ENCODE measurements at places on chromosomes 5 and 9.

- DNase-seq, result no peak
Measured at GRCh38 chr5:33801292-33801691, 90.5 kb downstream of the ADAMTS12 start.

GRCh38 chr9:137688261-137688660, 69.5 kb downstream of the EHMT1 start:
- no peak for DNase-seq

- DNase-seq, result peak; percentile 52
Measured at GRCh38 chr5:146447734-146448380, 724 bp downstream of the TCERG1 start.

DNA sequence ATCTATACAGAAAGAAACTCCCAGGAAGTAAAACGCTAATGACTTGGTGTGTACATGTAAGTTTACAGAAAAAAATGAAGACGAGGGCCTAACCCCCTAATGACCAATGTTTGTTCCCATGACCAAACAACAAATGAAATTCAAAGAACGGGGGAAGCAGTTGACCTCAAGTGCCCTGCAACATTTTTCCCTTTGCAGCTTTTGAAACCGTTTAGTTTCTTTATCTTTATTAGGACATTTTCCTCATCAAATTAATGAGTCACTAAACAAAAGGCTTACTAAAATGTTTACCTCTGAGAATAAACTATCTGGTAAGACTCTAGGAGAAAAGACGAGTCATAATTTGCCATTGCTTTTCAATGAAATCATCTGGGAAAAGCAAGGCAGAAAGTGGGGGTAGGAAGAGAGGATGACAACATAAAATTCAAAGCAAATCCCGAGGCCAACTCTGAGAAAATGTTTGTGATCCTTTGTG, 57.4 kb downstream of the LHFPL2 start:
- DNase-seq, result no peak

DNA sequence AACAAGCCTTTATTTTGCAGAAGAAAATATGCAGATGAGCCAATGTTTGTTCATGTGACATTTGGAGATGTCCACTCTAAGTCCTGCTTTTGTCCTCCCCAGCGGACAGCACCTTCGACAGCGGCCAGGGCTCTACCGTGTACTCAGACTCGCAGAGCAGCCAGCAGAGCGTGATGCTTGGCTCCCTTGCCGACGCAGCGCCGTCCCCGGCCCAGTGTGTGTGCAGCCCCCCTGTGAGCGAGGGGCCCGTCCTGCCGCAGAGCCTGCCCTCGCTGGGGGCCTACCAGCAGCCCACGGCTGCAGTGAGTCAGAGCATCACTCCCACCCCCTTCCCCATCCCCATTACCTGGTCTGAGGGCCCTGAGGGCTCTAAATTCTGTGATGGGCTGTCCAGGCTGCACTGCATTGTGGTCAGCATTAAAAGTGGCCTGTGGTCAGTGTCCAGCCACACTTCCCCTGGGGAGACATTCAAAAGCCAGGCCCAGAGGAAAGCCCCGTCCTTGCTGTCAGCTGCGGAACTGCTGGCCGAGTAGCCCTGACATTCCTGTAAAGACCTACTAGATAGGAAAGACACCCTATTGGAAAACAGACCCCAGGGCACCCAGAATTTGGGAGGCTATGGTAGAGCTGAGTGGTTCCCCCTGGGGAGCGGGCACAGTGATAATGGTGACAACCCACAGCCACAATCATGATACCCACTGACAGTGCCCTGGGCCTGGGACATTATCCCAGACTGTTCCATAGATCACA, 69.0 kb downstream of the WNK2 start:
- no peak for DNase-seq

- DNase-seq, result no peak
Measured at GRCh38 chr5:103951776-103952175, 389.2 kb upstream of the NUDT12 start.

DNA sequence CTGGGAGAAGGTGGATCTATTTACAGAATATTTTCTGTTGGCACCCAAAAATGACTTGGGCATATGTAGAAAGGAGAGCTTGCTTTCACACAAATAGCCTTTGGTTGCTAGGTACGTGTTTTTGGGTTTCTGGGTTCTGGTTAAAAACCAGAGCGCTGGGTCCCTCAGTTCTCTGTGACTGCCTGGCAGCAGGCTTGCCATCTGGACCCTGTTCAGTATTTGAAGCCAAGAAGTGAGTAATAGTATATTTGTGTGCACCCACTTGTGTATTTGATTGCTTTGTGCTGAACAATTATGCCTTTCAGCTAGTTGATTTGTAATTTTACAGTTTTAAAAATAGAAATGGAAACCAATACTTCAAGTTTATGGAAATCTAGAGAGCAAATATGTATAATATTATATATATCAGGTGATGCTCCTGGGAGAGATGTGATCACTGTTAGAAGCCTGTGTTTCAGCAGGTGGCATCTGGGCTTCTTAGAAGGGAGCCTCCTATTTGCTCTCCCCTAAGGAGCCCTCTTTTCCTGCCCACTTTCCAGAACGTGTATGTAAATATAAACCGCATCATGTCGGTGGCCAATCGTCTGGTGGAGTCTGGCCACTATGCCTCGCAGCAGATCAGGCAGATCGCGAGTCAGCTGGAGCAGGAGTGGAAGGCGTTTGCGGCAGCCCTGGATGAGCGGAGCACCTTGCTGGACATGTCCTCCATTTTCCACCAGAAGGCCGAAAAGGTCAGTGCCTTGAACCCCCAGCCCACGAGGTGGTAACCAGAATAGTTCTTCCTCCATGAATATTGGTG, 153.6 kb downstream of the TRIO start:
- no peak for DNase-seq

DNA sequence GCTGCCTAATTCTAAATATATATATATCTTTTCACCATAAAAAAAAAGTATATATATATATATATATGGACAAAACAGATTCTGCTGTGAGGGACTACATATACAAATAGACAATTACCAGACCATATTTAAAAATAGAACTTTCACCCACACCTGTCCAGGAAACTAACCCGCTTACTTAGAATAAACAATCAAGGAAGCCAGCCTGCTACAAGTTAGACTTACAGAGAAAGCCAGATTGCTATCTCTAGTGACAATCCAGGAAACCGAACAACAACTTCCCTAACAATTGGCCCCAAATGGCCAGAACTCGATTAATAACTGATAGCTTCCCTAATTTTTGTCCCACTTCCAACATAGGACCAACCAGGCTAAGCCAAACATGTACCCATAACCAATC, 5.9 kb downstream of the GLDC start:
- no peak for DNase-seq

DNA sequence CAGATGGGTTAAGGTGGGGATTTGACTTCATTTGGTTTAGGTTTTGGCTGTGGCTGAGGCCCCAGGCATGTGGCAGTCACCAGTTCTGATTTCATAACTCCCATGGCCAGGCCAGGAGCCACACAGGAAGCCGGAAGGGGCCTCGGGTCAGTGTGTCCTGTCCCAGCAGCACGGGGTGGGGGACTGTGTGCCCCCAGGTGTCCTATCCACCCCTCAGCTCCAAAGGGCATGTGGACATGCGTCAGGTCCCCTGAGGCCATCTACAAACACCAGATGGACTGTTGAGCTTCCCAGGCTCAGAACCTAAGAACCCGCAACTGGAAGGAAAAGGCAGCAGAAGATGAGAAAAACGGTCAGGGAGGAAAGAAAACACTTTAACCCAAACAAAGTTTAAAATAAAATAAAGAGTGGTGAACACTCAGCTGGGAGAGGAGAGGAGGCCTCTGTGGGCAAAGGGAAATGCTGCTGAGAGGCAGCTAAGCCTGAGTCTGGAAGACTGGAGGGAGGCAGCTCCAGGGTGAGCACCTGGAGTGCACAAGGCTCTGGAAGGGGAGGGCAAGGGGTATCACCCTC, 260.8 kb downstream of the AUH start:
- peak; percentile 38 for DNase-seq

DNA sequence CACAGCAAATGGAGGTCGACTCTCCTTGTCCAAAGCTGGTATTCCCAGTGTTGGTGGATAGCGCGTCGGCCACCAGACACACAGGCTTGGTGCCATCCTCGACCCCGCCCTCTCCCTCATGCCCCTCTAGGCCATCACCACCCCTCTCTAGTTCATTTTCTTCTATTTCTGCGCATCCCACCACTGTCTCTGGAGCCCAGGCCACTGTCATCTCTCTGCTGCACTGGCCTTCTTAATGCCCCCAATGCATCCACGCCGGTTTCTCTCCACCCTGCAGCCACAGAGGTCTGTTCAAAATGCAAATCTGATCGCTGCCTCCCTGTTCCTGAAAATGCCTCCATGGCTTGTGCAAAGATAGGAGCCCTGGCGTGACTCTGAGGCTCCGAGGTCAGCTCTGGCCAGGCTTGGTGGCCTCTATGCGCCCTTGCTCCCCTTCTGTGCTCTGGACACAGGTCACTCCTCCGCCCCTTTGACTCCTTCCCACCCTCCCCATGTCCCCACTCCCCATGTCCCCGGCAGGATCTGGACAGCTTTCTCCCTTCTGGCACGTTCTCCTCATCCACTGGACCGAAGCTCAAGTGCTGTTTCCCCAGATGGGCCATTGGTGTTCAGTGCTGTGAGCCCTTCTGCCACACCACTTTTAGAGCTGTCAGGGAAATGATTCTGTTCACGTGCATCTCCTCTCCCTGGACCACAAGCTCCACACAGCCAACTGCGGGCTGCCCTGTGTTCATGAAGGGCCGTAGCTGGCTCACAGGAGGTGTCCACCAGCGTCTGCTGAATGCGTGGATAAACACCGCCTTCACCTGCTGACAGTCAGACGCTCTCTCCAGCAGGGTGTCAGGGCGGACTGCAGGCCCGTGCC, 59.5 kb upstream of the RNF130 start:
- DNase-seq, result no peak

DNA sequence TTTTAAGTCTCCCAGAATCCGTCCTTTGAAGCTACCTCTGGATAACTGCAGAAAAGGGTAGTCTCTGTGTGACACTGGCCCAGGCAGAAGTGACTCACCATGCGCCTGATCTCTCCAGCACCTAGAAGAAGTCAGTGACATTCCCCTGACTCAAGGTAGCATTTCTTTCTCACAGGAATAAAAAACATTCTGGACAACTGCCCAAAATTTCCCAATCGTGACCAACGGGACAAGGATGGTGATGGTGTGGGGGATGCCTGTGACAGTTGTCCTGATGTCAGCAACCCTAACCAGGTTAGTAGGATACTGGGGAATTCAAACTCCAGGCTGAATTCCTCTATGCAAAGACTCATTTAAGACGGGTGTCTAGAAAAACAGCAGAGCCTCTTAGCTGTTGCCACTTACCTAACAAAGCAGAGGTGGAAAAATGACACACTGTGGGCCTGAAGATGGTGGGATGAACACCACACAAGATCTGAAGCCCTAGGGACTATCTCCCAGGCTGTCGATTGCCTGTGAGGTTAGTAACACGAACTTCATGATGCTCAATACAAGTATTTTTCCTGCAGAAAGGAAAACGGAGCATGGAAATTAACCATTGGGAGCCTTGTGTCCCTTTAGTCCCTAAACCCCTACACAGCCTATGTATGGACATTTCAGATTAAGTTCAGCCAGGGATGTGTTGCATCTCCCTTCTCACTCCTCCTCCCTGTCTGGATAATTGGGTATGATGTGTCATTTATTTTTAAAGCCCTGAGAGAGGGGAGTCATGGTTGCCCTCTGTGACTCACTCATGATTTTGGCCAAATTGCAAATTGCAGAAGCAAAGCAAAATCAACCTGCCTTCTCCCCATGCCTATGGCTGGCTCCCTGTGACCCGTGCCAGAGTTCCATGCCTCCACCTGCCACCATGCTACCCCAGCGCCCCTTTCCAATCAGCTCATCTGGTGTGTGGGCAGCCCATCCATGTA, 37.2 kb downstream of the THBS4 start:
- DNase-seq, result no peak

DNA sequence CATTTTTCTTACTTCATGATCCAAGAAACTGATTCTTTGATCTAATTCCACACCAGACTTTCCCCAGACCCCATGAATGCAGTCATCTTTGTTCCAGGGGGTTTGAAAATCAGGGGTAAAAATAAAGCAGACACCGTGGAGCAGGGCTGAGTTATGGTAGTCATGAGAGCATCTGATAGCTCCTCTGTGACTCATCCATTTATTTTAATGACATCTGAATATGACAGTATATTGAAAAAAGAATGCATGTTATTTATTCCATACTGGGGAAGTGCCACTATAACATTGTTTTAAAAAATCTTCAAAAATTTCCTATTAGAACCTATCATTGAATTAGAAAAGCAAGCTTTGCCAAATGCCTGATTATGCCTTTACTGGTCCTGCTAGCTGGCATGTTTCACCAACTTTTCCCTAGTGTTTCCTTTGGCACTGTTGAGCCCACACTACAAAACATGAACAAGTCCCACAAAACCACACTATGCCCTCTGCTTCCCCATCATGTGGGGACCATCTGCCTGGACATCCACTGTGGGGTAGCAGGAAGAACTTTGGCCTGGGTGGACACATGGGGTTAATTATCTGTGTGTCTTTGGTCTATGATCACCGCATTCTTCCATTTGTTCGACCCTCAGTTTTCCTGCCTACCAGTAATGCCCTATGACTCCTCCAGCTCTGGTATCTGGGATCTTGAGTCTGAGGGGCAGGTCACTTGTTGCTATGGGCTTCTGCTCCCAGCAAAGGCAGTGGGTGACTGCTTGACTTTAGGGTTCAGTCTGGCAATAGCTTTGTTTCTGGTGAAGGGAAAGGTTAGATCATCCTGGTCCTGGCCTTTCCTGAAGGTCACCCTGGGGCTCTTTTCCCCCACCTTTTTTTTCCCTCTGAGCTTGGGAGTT, 82.7 kb upstream of the PANK3 start:
- no peak for DNase-seq

GRCh38 chr9:82080265-82080664, 91.7 kb downstream of the SPATA31D1 start:
- no peak for DNase-seq

- no peak for DNase-seq
Measured at GRCh38 chr5:32095261-32095671, 78.9 kb downstream of the GOLPH3 start.

DNA sequence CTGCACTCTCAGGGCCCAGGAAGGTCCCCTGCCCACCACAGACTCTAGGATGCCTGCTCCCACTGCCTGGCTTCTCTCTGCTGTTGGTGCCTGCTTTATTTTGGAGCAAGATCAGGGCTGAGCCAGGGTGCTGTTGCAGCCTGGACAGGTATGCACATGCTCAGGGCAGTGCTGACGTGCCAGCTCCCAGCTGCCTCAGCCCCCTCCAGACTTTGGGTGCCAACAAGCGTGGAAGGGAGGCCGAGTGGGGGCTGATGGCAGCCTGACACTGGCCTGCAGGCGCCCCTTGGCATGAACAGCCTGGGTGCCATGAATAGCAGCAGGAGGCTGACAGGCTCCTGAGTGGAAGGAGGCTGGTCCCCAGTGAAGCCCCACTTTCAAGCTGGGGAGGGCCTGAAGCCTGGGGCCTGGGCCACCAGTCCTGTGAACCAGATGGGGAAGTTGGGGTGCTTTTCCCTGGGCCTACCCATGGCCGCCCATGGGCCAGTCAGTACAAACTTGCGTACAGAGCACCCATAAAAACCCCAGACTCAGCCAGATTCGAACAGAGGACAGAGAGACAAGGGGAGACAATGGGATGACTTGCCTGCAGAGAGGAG, 6.8 kb downstream of the AMBP start:
- DNase-seq, result no peak

GRCh38 chr9:11128156-11128555, 515.4 kb upstream of the PTPRD start:
- no peak for DNase-seq
